Karpas-422 (cell line): ENCODE measurements at places on chromosomes 3 and 15.
A peak's percentile ranks its signal among the peaks of the same experiment; 100 is the strongest.

DNA sequence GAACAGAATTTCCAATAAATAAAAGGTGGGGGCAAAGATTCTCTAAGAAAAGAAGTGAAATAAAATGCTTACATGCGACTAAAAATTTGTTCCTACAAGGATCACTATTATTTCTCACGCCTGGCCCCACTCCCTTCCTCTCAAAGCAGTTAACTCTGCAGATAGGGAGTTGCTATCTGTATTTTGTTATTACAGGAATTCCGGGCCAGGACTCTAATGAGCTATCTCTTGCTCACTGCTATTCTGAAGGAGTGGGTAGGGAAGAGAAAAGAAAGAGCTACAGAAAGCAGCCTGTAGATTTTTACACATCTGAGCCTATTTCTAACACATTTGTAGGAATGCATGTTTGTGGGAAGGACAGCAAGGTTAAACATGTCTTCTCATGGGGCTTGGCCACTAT lies 140.4 kb downstream of the PCCB start:
- no peak for DNase-seq

DNA sequence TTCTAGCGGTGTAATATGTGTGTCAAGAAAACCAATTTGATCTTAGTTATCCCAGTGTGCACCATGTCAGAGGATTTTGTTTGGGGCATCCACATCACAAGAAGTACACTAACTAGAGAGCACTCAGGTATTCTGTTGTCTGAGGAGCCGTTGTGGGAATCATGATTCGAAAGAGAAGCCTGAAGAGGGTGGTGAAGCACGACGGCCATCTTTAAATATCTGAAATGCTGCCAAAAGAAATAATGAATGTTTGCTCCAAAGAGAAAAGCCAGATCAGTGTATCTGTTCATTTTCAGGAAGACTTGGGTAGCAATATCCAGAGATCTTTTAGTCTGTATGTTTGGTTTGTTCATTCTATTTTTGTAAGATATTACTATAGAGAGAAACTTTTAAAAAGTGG lies 180.7 kb downstream of the KLHL25 start:
- no peak for DNase-seq

DNA sequence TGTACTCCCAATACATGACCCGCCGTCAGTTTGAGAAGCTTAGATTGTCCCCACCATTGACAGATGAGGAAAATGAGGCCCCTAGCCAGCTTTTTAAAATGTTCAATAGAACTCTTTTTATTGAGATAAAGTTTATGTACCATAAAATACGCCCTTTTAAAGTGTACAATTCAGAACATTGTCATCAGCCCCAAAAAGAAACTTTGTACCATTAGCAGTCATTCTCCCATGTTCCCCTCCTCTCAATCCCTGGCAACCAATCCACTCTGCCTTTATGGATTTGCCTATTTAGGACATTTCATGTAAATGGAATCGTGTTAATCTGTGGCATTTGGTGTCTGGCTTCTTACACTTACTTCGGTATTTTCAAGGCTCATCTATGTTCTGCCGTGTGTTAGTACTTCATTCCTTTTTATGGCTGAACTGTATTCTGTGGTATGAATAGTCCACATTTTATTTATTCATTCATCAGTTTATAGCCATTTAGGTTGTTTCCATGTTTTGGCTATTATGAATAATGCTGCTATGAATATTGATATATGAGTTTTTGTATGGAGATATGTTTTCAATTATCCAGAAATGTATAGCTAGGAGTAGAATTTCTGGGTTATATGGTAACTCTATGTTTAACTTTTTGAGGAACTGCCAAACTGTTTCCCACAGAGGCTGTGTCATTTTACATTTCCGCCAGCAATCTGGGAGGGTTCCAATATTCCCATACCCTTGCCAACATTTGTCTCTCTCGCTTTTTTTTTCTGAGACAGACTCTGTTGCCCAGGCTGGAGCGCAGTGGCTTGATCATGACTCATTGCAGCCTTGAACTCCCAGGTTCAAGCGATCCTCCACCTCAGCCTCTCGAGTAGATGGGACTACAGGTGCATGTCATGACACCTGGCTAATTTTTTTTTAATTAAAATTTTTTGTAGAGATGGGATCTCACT lies 15.3 kb upstream of the PTPN23 start:
- no peak for DNase-seq

GRCh38 chr3:13235079-13235478 lies 161.8 kb upstream of the IQSEC1 start:
- peak; percentile 52 for DNase-seq

- DNase-seq, result no peak
These were observed 4.8 kb upstream of the CDAN1 start for GRCh38 chr15:42741710-42742109.

DNA sequence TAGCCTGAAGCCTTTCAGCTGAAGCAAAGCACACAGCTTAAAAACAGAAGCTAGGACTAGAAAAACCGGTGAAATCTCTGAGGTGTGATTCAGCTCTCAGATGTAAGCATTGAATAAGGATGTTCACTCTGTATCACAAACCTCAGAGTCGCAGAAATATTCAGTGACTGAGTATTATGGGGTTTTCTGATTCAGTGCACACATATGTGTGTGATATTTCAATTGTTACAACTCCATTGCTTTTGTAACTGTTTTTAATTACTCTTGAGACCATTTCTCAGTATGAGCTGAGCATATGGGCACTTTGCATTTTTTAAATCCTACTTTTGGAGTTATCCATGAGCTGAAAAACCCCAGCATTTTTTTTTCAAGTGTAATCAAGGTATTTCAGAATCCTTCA lies 868.8 kb downstream of the NTRK3 start:
- no peak for DNase-seq

GRCh38 chr15:57421551-57421950 lies 45.2 kb downstream of the CGNL1 start:
- DNase-seq, result no peak

DNA sequence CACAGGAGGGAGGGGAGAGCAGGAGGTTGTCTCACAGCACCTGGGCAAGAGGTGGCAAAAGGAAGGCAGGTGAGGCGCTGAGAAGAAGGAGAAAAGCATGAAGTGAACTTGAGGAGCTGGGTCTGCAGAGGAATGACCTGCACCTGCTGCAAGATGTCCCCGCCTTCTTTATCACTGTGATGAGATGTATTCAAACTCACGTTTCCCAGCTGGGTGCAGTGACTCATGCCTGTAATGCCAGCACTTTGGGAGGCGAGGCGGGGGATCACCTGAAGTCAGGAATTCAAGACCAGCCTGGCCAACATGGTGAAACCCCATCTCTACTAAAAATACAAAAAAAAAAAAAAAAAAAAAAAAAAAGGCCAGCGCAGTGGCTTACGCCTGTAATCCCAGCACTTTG lies 22.2 kb upstream of the ZNF710 start:
- DNase-seq, result no peak

DNA sequence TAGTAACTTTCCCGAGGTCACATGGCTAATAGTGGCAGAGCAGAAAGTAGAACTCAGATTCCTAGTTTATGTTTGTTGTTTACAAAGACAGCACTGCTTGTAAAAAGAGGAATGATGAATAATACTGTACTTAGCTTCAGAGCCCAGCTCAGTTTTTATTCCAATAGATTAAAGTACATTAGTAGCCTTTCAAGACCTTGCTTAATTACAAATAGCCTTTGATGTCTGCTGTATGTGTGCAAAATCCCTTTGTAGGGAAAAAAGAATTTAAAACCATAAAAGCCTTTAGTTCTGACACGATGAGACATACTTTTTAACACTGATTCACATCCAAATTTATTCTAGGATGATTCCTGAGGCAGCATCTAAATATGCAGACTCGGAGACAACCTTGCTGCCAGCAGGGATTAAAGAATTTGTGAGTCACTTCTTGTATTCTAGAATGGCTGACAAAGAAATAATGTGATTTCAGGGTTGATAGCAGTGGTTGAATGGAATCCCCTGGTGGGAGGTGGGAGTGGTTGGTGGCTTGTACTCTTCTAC lies 324.2 kb upstream of the TGFBR2 start:
- no peak for DNase-seq

DNA sequence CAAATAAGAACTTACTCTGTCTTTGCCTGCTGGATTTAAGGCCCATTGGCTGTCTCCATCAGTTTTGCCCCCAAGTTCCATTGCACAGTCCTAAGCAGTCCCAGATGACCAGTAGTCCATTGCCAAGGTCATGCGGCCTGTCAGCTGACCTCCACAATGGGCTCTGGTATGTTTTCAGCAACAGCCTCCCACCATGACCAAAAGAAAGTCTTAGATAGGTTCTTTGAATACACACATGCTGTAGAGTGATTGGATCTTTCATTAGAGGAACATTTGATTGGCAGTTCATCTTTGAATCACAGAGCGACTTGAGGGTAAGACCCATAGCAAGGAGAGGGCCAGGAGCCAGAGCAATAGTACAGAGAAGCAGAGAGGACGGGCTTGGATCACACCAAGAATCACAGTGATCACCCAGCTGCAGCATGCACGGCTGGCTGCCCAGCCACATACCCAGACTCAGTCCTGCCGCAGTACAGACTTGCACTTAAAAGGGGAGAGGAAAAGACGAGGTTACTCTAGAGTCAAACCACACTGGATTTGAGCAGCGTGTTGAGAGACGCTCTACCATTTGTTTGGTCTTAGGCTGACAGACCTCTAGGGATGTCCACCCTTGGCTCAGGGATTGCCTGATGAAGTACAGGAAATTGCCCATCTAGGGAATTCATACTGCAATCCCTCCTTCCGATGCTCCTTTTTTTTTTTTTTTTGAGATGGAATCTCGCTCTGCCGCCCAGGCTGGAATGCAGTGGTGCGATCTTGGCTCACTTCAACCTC lies 50.4 kb downstream of the APH1B start:
- DNase-seq, result no peak

DNA sequence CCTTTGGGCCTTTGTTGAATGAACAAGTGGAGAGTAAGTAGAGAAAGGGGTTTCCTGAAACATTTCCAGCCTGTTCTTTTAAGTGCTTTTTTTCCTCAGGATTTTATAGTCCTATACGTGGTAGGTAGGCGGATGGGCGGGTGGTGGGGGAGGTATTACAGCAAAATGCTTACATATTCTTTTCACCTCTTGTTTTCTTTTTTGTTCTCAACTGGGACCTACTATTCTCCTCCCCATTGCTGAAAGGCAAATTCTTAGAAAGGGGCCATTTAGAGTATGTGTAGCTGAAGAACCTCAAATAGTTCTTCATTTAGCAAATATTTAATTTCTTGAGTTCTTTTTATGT lies 135.8 kb downstream of the FNDC3B start:
- no peak for DNase-seq

DNA sequence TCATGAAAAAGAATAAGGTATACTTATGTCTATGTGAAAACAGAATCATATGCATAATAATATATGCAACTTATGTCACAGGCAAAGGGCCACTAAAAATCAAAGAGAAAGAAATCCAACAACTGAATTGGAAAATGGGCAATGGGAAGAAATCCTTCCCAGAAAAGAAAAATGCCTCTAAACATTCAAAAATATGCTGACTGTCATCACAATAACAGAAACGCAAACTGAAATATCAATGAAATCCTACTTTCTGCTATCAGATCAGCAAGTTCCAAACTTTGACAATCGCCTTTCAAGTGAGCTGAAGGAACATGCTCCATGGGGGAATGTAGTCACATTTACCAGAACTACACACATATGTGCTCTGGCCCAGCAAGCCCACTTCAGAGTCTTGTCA lies 99.4 kb upstream of the KLF13 start:
- no peak for DNase-seq

- no peak for DNase-seq
These were observed 487.9 kb upstream of the SGO1 start for GRCh38 chr3:20673866-20674265.
